ENCODE measurements at places on chromosomes 3 and 15. TPM values are rescaled to one million over a fixed set of nuclear protein-coding genes. Genes with fewer than 3 reads are reported as not detected.

PPARG gene
- 5.1 TPM for total RNA-seq

ZNF80 gene
- total RNA-seq, result not detected

CPNE4 gene
- total RNA-seq, result not detected

STAB1 gene
- 216 TPM for total RNA-seq

CHDH gene
- 1.8 TPM for total RNA-seq

SLC12A8 gene
- not detected for total RNA-seq

ASB14 gene
- not detected for total RNA-seq

ERICH6 gene
- not detected for total RNA-seq

ADCY5 gene
- 21.1 TPM for total RNA-seq

DNA sequence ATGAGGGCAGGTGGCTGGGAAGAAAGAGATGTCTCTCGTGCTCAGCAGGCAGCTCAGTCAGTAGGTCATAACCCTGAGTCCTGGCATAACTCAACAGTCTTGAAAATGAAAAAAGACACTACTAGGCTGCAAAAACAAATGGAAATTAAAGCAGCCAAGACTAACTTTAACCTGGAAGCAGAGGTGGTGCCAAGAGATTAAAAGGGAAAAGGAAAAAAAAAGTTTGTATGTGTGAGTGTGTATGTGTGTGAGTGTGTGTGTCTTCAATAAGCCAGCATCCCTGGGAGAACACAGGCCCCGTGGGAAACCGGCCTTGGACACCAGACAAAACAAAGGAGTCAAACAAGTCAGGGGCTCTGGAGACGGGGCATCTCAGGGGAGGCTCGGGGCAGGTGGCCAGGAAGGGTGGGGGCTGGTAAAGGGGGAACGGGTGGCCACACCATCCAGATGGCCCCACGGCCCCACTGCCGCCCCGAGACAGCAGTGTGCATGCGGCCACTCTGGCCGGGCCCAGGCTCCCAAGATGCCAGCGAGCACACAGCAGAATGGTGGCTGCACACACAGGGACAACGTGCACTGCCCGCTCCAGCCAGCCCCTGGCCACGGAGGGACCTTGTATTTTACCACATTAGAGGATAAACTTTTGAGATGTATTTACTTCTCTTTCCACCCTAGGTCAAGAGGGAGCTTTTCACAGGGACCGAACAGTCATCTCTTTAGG, 23.8 kb downstream of the CYFIP1 start:
- no peak overlapping the region for H3K4me3 ChIP-seq
- no peaks in the 10 kb centered on the region for H3K27me3 ChIP-seq
- DNase-seq, result no peak
- H3K36me3 ChIP-seq, result no peaks in the 10 kb centered on the region
- peaks cover 18% of the 10 kb centered on the region for H3K4me1 ChIP-seq

GRCh38 chr3:133135306-133135705, 97.1 kb downstream of the TMEM108 start:
- no peaks in the 10 kb centered on the region for H3K36me3 ChIP-seq
- H3K4me1 ChIP-seq, result no peaks in the 10 kb centered on the region
- no peak overlapping the region for H3K27ac ChIP-seq
- no peak for DNase-seq
- no peaks in the 10 kb centered on the region for H3K27me3 ChIP-seq

- no peaks in the 10 kb centered on the region for H3K27me3 ChIP-seq
- DNase-seq, result no peak
- H3K4me3 ChIP-seq, result no peak overlapping the region
- no peaks in the 10 kb centered on the region for H3K36me3 ChIP-seq
- peak overlapping the region; percentile 36 for H3K27ac ChIP-seq
- H3K4me1 ChIP-seq, result no peaks in the 10 kb centered on the region
Measured at GRCh38 chr3:157868196-157868595, 238.0 kb downstream of the SHOX2 start.

- no peak overlapping the region for H3K27ac ChIP-seq
- H3K27me3 ChIP-seq, result no peaks in the 10 kb centered on the region
- H3K4me3 ChIP-seq, result no peak overlapping the region
- no peaks in the 10 kb centered on the region for H3K36me3 ChIP-seq
Measured at GRCh38 chr3:11168881-11169805, 14.8 kb downstream of the HRH1 start.

- H3K36me3 ChIP-seq, result no peaks in the 10 kb centered on the region
- no peak overlapping the region for H3K27ac ChIP-seq
- no peak for DNase-seq
Measured at GRCh38 chr3:197155046-197155445, 125.4 kb upstream of the MELTF start.

DNA sequence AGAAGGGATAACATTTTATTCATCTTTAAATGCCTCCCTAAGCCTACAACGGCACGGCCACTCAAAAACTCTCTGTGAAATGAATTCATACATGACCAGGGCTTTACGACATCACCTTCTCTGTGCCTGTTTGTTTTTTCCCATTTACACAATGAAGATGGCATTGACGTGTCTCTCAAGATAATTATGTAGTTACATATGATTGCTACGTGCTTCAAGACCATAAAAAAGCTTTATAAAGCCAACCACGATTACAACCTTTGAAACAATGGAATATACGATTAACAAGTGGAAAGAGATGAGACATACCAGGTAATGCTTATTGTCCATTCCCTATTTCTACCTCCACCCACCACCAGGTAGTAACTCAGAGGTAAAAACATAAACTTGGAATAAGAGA, 168.4 kb downstream of the P3H2 start:
- H3K4me3 ChIP-seq, result no peak overlapping the region
- DNase-seq, result no peak
- no peaks in the 10 kb centered on the region for H3K36me3 ChIP-seq
- H3K27me3 ChIP-seq, result no peaks in the 10 kb centered on the region
- H3K27ac ChIP-seq, result no peak overlapping the region

GRCh38 chr15:82146990-82147461, 101.2 kb upstream of the MEX3B start:
- no peaks in the 10 kb centered on the region for H3K36me3 ChIP-seq
- no peak for DNase-seq
- H3K27me3 ChIP-seq, result no peaks in the 10 kb centered on the region
- H3K4me3 ChIP-seq, result no peak overlapping the region
- no peak overlapping the region for H3K27ac ChIP-seq

DNA sequence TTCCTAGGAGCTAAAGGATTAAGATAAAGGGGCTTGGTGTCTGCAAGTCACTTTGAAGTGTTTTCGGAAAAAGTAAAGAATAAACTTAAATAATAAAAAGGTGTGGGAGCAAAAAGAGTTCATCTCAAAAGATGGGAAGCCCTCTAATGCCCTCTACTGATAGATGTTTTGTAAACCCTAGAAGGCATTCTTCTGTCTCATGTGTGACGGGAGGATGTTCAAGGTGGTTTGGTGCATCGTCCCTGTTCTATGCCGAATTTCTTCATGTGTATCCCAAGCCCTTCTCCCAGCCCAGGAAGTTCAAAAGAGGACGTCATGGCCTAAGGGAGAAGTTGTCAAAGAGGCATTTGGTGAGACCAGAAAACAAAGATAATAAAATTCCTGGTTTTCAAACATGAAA, 37.2 kb downstream of the CCK start:
- H3K36me3 ChIP-seq, result no peaks in the 10 kb centered on the region
- no peak for DNase-seq
- no peaks in the 10 kb centered on the region for H3K4me1 ChIP-seq
- H3K4me3 ChIP-seq, result no peak overlapping the region
- H3K27me3 ChIP-seq, result no peaks in the 10 kb centered on the region
- H3K27ac ChIP-seq, result no peak overlapping the region

GRCh38 chr3:188330138-188330537, 176.2 kb downstream of the LPP start:
- DNase-seq, result no peak
- H3K36me3 ChIP-seq, result no peaks in the 10 kb centered on the region
- no peak overlapping the region for H3K27ac ChIP-seq
- H3K4me1 ChIP-seq, result peaks cover 5% of the 10 kb centered on the region

DNA sequence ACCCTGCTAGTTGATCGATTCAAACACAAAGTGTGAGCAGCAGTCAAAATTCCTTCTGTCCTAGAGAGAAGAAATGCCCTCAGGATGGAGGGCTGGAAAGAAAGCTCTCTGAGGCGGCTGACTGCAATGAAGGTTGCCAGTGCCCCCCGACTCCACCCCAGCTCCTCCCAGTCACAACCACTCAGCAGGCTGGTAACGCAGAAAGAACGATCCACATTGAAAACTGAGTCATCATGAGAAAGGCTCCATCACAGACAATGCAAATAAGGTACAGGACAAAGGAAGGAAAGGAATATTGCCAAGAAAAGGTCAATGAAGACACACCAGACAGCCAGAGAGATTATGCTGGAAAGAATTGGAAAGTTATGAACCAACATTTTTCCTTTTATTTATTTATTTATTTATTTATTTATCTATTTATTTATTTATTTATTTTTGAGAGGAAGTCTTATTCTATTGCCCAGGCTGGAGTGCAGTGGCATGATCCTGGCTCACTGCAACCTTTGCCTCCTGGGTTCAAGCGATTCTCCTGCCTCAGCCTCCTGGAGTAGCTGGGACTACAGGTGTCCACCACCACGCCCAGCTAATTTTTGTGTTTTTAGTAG, 17.4 kb upstream of the VGLL4 start:
- no peak overlapping the region for H3K27ac ChIP-seq
- no peak overlapping the region for H3K4me3 ChIP-seq
- no peak for DNase-seq
- H3K27me3 ChIP-seq, result no peaks in the 10 kb centered on the region
- no peaks in the 10 kb centered on the region for H3K4me1 ChIP-seq

- H3K36me3 ChIP-seq, result no peaks in the 10 kb centered on the region
- H3K27ac ChIP-seq, result no peak overlapping the region
- DNase-seq, result no peak
- no peaks in the 10 kb centered on the region for H3K4me1 ChIP-seq
Measured at GRCh38 chr3:124395162-124395561, 335.1 kb upstream of the UMPS start.

DNA sequence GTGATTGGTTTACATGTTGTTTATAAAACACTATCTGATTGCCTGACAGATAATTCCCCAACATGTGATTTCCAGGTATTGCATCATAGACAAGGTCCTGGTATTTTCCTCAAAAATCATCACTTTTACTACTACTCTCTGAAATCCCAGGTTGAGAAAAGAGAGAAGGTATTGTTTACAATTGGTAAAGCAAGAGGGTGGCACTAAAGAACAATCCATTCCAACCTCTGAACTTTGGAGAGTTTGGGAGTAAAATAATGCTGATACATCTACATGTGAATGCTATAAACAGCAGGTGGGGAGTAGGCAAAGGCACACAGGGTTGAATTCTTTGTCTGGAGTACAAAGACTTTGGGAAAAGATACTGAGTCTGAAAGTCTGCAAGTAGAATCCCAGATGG, 134.2 kb downstream of the WDR72 start:
- H3K27me3 ChIP-seq, result no peaks in the 10 kb centered on the region
- no peak overlapping the region for H3K27ac ChIP-seq
- no peak overlapping the region for H3K4me3 ChIP-seq
- H3K4me1 ChIP-seq, result no peaks in the 10 kb centered on the region

GRCh38 chr15:98967916-98968315, 39.7 kb downstream of the PGPEP1L start:
- no peaks in the 10 kb centered on the region for H3K36me3 ChIP-seq
- no peaks in the 10 kb centered on the region for H3K4me1 ChIP-seq
- H3K4me3 ChIP-seq, result no peak overlapping the region

GRCh38 chr15:74545776-74546656, 5.0 kb downstream of the ARID3B start:
- no peak overlapping the region for H3K4me3 ChIP-seq
- DNase-seq, result peak; percentile 99
- H3K4me1 ChIP-seq, result peaks cover 8% of the 10 kb centered on the region
- no peak overlapping the region for H3K27ac ChIP-seq
- H3K36me3 ChIP-seq, result no peaks in the 10 kb centered on the region

GRCh38 chr15:79635149-79635771, 203.1 kb downstream of the MINAR1 start:
- H3K27me3 ChIP-seq, result no peaks in the 10 kb centered on the region
- no peak overlapping the region for H3K4me3 ChIP-seq
- no peaks in the 10 kb centered on the region for H3K4me1 ChIP-seq
- H3K36me3 ChIP-seq, result no peaks in the 10 kb centered on the region

DNA sequence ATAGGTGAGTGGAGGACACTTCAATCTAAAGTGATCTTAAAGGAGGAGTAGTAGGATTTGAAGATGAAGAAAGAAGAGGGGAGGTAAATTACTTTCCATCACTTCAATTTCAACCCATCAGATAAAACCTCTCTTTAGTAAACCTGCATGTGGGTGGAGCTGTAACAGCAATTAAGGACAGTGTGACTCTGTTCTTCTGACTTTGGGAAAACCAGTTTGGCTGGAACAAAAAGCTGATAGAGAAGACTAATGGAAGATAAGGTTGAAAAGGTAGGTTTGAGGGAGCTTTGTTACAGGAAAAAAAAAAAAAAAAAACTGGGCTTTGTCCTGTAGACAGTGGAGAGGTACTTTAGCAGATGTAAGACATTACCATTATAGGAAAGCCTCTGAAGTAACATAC, 4.5 kb upstream of the GSK3B start:
- no peaks in the 10 kb centered on the region for H3K4me1 ChIP-seq
- H3K27me3 ChIP-seq, result no peaks in the 10 kb centered on the region
- no peaks in the 10 kb centered on the region for H3K36me3 ChIP-seq

GRCh38 chr3:185926445-185926844, 11.4 kb downstream of the TRA2B start:
- no peaks in the 10 kb centered on the region for H3K36me3 ChIP-seq
- DNase-seq, result no peak
- no peaks in the 10 kb centered on the region for H3K27me3 ChIP-seq
- H3K4me3 ChIP-seq, result no peak overlapping the region
- peaks cover 19% of the 10 kb centered on the region for H3K4me1 ChIP-seq
- H3K27ac ChIP-seq, result no peak overlapping the region

DNA sequence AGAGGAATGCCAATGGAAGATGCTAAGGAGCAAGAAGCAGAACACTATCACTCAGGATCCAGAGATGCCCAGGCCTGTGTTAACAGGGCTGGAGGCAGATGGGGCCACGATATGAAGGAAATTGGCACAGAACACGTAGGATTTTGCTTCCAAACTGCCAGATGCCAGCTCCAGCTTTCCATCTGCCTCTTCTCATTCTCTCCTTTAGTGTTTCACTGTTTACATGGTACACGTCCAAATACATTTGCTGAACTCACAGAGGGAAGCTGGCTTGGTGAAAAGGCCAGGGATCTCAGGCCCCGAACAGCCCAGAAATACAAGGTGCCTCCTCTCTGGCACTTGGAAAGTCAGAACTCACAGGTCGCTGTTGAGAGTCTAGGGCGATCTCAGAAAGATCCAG, 187.0 kb downstream of the NTRK3 start:
- no peak for DNase-seq
- no peaks in the 10 kb centered on the region for H3K36me3 ChIP-seq
- no peak overlapping the region for H3K27ac ChIP-seq
- no peaks in the 10 kb centered on the region for H3K27me3 ChIP-seq
- no peak overlapping the region for H3K4me3 ChIP-seq
- no peaks in the 10 kb centered on the region for H3K4me1 ChIP-seq
